Right renal pelvis (tissue), 4 donors: ENCODE measurements at places on chromosomes 7 and 10. TPM values are rescaled to one million over a fixed set of nuclear protein-coding genes. Genes with fewer than 3 reads are reported as not detected.

Gene CAMK1D
- polyA plus RNA-seq: 10.5 TPM

Gene ENKUR
- polyA plus RNA-seq: 5.5 TPM

Gene NKX2-3
- not detected for polyA plus RNA-seq

Gene VIPR2
- 3.0 TPM for polyA plus RNA-seq

Gene JAZF1
- polyA plus RNA-seq: 12.5 TPM

Gene CYP26C1
- not detected for polyA plus RNA-seq

Gene RPEL1
- polyA plus RNA-seq: 0.21 TPM

Gene SPACDR
- polyA plus RNA-seq: 1.5 TPM

Gene GCK
- 2.6 TPM for polyA plus RNA-seq

Gene FFAR4
- 0.01 TPM for polyA plus RNA-seq

Gene CALY
- polyA plus RNA-seq: 0.19 TPM

Gene MYOZ1
- 5.5 TPM for polyA plus RNA-seq
